ENCODE measurements at places on chromosomes 1 and 21.

DNA sequence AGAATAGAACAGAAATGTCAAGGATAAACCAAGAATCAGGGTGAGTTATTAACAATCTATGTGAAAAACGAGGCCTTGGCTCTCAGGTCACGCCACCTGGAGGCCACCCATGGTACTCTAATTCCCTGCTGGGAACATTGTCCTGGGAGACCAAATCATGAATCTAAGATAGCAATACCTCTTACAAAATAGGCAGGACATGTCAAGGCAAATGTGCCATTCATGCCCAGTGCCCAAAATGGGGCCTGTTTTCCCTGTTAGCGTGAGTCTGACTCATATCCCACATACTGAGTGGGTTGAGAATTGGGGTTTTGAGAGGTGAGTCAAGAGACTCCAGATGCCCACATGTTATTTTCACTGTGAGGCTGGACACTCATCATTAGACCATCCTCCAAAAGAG is 380.8 kb downstream of the HHIPL2 start:
- DNase-seq = peak; percentile 5

GRCh38 chr1:159945483-159946241 is at the start of gene IGSF9:
IGSF9 (minus strand) TSS chr1:159945613; CDS start chr1:159943454, 2,159 bp downstream.
- peak; percentile 89 for DNase-seq

DNA sequence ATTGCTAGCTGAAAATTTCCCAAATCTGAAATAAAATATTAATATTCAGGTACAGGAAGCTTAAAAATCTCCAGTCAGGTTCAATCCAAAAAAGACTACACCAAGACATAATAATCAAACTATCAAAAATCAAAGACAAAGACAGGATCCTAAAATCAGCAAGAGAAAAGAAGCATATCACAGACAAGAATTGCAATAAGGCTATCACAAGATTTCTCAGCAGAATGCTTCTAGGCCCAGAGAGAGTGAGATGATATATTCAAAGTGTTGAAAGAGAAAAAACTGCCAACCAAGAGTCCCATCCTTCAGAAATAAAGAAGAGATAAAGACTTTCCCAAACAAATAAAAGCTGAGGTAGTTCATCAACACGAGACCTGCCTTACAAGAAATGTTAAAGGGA is 5.0 kb upstream of the SELP start:
- DNase-seq = no peak

- no peak for DNase-seq
Measured at GRCh38 chr1:42904434-42904833, 54.2 kb downstream of the SLC2A1 start.

DNA sequence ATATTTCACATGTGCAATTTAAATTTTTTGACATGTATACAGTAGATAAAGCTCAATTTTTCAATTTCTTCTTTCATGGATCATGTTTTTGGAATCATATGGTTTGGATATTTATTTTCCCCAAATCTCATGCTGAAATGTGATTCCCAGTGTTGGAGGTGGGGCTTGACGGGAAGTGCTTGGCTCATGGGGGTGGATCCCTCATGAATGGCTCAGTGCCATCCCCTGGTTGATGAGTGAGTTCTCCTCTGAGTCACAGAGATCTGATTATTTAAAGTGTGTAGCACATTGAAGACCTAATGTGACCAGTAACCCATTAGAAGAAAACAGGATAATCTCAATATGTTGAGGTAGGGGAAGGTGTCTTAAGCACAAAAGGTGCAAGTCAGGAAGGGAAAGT is 9.1 kb upstream of the IFI16 start:
- no peak for DNase-seq

- DNase-seq = no peak
Measured at GRCh38 chr1:247680171-247680570, 632 bp upstream of the OR13G1 start.

DNA sequence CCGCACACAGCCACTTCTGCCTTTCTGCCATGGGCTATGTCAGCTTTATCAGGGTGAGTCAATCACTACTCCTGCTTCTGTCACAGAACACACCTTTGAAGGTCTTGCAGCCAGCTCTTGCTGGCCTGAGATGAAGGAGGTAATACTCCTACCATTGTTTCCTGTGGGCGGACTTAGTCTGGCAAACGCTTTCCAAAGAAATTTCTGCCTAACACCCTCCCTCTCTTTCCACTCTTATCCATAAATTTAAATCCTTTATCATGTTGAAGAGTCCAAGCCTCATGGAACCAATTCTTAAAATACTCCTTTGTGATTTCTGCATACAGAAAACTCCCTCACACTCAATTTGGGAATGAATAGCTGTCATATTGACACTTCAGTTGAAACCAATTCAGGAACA is 633.1 kb upstream of the CHRM3 start:
- no peak for DNase-seq

- DNase-seq = no peak
Measured at GRCh38 chr1:157584503-157584902, 13.4 kb downstream of the FCRL4 start.

DNA sequence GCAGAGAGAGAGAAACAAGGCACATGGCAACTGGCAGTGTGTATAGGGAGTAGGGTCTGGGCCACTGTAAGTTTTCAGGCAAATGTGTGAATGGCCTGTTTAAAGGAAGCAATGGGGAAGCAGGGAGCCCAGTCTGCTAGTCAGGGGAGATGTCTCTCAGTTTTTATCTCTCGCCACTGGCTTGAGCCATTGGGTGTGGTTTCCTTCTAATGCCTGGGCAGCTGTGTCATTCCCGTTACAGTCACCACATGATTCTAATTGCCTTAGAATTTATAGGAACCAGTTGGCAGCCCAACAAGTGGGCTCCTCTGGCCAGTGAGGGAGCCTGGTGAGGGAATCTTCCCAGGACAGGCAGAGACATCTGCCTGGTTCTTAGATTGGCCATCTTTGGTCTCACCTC is 182.4 kb downstream of the DISC1 start:
- no peak for DNase-seq

DNA sequence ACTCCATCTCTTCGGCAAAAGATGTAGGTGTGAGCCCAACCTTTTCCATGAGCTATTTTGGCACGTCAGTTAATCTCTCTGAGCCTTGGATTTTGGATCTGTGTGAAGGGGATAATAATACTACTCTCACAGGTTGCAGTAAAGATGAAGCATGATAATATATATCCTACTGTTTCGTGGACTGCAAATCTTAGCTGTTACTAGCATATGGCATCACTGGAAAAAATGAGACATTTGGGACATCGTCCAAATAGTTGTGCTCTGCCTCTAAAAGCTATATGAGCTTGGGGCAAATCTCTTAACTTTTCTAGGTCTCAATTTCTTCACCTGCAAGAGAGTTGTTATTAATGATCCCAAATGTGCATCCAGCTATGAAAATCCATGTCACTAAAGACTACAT is 147.4 kb upstream of the ZRANB2 start:
- no peak for DNase-seq

GRCh38 chr1:82858031-82858430 is 1057.3 kb downstream of the ADGRL2 start:
- no peak for DNase-seq

DNA sequence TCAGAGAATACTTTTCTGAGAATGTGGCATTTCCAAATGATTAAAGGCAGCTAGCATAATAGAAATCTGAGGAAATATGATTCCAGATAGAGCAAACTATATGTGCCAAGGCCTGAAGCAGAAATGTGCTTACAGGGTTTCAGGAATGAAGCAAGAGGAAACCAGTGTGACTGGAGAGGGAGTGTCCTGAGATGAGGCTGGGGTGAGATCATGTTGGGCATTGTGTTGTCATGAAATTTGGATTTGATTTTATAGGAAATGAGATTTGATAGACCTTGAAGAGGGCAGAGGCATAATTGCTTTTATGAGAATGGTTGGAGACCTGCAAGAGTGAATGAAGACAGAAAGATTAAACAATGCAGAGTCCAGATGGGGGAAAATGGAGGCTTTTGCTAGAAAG is 338.1 kb upstream of the SNX7 start:
- no peak for DNase-seq

DNA sequence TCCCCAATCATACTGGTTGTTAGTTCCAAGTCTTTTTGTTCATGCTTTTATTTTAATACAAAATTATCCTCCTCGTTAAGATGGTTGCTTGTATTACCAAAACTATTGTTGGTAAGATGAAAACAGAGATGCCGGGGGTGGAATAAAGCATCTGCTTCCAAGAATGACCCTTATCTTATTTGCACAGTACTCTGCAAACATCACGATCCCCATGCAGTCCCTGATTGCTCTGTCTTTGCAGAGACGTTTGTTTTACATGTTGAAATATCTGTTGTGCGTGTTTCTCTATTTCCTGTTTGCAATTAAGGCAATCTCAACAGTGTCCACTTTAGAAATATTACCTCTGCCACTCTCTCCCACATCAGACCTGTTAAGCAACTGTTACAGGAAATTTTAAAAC is 141.3 kb upstream of the NCAM2 start:
- no peak for DNase-seq

DNA sequence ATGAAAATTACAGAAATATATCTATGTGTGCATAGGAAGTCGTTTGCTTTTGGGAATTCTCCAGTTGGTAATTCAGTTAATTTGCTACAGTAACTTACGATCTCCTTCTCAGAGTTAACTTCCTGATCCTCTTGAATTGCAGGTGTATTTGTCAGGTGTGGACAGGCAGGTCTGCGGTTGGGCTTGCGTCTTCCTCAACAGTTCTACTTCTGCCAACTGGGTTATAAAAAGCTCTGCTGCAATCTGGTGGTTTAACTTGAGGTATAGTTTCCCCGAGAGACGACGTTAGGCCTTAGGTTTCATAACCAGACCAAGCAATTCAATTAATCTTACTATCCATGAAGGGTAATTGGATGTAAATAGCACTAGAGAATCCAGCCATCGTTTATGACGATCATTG is 88.2 kb downstream of the GABPA start:
- DNase-seq = no peak

Measured in neural crest cell (in vitro differentiated cells).